ENCODE measurements at places on chromosomes 5 and 9.
A peak's percentile ranks its signal among the peaks of the same experiment; 100 is the strongest.

- DNase-seq = no peak
Observed at GRCh38 chr9:3447788-3448187, 78.0 kb downstream of the RFX3 start.

DNA sequence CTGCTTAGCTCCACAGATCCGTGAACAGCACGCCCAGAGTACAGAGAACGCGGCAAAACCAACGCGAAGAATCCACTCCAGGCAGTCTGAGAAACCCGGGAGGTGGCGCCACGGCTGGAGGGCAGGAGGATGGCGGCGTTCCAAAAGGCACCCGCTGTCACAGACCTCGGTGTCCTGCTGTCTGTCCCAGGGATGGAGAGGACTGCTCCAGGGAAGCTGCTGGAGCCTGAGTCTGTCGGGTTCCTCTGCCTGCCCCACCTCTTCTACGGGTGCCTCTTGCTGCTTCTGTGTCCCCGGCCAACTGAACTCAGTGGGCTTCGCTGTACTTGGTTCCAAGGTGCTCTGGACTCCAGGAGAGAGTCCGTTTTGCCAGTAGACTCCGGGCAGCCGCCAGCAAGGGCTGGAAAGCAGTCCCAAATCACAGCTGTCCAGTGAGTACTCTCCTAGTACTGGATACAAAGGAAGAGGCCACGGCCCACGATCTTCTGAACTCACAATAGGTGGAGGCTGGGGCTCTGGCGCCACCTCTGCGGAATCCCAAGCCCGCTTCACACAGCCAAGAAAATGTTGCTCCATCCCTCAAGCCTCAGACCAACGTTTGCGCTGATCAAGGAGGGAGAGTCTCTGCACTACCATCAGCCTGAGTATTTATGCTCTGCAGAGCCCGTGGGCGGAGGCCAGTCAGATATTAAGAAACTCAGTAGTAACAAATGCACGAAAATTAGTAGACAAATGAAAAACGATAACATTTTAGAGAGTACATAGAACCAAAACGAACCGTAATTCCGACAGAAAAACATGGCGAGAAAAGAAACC lies 440 bp downstream of the ANXA2R start:
- peak; percentile 52 for DNase-seq

DNA sequence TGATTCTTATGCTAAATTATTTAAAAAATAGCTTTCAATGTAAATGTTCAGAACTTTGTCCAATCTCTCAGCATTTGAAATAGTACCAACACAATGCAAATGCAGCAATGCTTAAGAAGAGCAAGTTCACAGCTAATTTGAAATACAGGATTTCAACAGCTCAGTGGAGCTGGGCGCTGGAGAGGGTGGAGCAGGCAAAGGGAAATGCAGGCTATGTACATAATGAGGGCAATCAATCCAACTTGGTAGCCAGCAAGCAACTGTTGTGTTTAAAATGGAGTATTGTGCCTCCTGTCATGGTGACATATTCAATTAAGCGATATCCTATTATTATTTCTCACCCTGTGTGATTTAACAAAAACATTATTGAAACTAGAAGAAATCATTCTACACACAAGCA lies 568.8 kb downstream of the PSAT1 start:
- no peak for DNase-seq

DNA sequence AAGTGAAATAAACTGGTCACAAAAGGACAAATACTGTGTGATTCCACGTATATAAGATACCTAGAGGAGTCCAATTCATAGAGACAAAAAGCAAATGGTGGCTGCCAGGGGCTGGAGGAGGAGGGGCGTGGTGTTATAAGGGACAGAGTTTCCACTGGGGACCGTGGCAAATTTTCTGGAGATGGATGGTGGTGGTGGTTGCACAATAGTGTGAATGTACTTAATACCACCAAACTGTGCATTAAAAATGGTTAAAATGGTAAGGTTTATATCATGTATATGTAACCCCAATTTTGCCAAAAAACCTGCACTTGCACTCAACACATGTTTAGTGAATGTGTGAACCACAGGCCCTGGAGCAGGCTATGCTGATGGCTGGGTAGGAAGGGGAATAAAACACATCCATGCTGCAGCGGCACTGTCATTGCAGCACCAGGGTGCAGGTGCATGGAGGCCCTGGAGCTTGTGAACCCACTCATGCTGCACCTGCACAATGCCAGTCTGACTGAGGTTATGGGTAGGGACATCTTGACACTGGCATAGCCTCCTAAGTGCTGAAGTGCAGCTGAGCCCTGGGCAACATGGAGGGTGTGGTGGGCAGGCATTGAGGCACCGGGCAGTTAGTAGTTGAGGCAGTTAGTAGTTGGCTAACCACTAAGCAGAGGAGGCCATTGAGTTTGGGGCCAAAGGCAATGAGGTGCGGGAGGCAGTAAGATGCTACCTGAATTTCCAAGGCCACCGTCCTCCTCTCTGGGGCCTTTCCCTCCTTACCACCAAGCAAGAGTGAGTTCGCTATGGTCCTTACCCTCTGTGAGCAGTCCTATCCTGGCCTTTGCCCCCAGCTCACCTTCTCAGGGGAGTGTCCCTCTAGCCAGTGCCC lies 3.5 kb upstream of the PHF2 start:
- DNase-seq = no peak

GRCh38 chr5:142122121-142122520 lies 13.5 kb downstream of the NDFIP1 start:
- no peak for DNase-seq

DNA sequence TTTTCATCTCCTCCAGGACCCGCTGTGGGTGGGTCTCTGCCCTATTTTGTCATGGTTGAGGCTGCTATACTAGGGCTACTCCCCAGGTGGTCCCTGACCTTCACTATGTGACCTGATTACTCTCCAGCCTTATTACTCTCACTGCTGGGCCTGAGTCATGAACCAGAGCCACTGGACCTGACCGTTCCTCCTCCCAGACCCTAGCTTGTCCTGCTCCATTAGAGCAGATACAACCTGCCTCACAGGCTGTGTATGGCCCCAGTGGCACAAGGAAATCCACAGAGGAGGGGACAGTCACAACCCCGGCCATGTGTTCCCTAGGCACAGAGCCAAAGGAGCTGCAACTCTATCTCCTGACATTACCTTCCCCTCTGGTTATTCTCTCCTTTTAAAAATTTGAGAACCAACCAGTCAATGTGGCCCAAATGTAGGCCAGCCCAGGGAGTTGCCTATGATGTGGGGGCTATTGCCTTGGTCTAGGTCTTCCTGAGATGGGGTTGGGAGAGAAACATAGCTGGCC lies 96.0 kb upstream of the FSTL4 start:
- no peak for DNase-seq

DNA sequence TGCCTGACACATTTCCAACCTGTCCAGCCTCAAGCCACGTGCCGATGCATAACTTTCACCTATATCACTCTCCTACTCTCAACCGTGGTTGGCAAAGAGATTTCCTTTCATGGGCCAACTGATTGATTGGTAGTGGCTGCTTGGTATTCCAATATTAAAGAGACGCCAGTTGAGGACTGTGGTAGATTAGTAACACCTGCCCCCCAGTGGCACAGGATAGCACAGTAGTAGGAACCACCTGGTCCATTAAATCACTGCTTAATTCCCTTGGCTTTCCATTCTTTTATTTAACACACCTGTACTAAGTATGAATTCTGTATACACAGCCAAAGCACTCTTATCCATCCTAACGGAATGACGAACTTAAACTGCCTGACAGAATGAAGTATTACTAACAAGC lies 19.1 kb upstream of the FOXB2 start:
- DNase-seq = no peak

DNA sequence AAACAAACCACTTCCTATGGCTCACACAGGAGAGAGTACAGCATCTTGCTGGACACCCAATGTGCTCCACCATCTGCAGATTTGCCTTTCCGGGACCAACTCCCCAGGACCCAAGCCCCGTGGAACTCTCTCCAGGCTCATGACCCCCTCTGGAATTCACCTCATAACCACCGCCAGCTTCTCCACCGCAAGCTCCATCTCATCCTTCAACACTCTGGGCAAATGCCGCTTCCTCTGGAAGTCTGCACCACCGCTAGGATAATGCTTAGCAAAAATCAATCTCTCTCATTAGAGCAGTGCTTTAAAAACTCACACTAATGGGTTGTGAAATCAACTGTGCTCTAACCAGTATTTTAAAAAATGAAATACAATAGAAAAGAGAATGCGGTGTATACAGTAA lies 150.0 kb downstream of the COL23A1 start:
- DNase-seq = no peak

DNA sequence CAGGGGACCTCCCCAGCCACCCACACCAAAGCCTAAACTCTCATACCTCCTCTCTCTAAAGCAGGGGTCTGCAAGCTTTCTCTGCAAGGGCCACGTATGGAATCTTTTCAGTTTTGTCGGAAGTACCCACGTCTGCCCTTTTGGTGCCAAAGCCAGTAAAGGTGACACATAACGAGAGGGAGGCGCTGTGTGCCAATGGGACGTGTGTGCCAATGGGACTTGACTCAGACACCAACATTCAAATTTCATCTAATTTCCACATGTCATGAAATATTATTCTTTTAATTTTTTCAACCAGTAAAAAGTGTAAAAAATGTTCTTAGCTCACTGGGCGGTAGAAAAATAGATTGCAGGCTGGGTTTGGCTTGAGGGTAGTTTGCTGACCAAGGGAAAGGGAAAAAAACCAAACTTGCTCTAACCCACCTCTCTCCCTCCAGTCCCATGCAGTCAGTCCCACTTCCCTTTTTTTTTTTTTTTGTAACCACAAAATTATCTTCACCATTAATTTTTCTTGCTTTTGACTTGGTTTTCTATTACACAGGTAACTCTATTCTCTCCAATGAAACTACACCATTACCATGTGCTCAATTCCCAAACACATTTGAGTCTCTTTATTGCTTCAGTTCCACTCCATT lies 25.5 kb downstream of the OR2V1 start:
- DNase-seq = no peak

GRCh38 chr5:59067956-59068656 lies 485.2 kb downstream of the RAB3C start:
- no peak for DNase-seq

DNA sequence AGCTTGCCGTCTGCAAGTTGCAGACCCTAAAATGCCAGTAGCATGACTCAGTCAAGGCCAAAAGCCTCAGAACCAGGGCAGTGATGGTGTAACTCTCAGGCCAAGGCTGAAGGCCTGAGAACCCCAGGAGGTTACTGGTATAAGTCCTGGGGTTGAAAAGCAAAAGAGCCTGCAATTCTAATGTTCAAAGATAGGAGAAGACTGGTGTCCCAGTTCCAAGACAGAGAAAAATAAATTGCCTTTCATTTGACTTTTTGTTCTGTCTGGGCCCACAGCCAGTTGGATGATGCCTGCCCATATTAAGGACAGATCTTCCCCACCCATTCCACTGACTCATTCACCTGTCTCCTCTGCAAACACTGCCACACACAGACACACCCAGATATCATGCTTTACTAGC lies 673.2 kb downstream of the CDH18 start:
- no peak for DNase-seq

DNA sequence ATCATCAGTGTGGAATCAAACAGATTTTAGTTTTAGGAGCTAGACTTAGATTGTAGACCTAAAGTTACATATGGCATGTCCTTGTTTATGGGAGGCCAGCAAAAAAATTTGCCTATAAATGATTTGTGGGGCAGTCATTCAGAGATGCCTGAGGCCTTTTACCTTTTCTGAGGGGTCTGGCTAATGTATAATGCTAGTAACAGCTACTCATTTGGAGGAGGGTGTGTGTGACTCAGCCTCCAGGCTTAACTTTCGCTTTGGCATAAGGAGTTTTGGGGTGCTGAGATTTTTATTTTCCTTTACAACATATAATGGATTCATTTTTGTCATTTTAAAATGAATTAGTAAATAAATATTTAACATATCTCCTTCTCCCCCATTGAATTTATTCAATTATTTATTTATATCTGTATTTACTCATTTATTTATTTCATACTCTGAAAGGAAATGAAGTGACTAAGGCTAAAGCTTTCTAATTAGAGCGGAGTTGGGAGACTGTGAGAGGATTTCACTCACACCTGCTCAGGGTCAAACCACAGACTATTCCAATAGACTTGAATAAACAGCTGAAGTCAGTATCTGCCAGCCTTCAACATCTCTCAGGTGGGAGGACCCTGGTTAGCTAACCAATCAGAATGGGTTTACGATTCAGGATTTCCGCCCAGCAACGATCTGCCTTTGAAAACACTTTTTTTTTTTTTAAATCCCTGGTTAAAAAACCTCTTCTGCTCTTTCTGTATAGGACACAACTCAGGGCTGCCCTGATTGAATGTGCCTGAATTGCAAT lies 487.5 kb upstream of the SGCD start:
- no peak for DNase-seq

GRCh38 chr5:131357739-131358561 lies 94.1 kb downstream of the CDC42SE2 start:
- no peak for DNase-seq

GRCh38 chr9:106218427-106218826 lies 524.1 kb downstream of the TMEM38B start:
- DNase-seq = no peak

DNA sequence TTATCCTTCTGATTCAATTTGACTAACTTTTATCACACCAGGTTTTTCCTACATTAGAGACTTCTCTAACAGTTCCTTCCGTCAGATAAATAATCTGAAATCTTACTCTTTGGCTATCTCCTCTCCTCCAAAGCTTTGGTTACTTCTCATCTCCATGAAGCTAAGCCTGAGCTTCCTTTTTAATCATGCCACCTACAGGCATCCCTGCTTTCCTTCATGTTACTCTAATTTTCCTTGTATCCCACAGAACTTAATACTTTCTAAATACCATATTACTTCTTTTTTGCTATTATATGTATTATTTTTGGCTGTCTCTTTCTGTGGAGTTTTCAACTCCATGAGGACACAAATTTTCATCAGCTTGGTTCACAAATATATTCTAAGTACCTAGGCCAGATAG lies 49.7 kb downstream of the C9 start:
- DNase-seq = no peak

- DNase-seq = no peak
Observed at GRCh38 chr5:139282197-139282557, 11.4 kb upstream of the MATR3 start.

DNA sequence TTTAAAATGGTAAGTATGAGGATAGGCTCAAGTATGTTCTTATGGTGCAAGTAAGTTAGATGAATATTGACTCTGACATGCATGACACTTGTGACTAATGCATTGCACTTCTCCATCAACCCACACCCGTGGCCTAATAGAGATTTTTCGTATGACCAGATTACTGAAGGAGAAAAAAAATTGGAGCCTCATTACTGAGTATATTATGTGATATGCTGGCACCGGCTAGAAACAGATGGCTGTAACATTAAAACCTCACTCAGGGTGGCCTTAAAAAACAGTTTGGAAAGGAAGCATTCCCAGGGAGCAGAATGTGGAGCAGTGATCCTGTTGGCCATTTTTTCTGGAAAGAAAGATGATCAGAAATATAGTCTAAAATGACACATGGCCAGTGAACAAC lies 766.4 kb downstream of the PRELID2 start:
- DNase-seq = no peak

GRCh38 chr5:32531885-32532520 lies 53.4 kb upstream of the SUB1 start:
- DNase-seq = peak; percentile 42
